H1 (cell line): ENCODE measurements at places on chromosomes 12 and 14. TPM values are rescaled to one million over a fixed set of nuclear protein-coding genes. Genes with fewer than 3 reads are reported as not detected.

- DNase-seq, result no peak
Observed at GRCh38 chr12:78361683-78362082, 502.9 kb upstream of the SYT1 start.

- no peak for DNase-seq
Observed at GRCh38 chr14:97713023-97713422, 915.8 kb downstream of the VRK1 start.

PPP2R3C gene
- 24.6 and 26.7 TPM in 2 replicates for total RNA-seq

- no peak for DNase-seq
Observed at GRCh38 chr12:11347810-11348209, 37.6 kb upstream of the PRB4 start.

DNA sequence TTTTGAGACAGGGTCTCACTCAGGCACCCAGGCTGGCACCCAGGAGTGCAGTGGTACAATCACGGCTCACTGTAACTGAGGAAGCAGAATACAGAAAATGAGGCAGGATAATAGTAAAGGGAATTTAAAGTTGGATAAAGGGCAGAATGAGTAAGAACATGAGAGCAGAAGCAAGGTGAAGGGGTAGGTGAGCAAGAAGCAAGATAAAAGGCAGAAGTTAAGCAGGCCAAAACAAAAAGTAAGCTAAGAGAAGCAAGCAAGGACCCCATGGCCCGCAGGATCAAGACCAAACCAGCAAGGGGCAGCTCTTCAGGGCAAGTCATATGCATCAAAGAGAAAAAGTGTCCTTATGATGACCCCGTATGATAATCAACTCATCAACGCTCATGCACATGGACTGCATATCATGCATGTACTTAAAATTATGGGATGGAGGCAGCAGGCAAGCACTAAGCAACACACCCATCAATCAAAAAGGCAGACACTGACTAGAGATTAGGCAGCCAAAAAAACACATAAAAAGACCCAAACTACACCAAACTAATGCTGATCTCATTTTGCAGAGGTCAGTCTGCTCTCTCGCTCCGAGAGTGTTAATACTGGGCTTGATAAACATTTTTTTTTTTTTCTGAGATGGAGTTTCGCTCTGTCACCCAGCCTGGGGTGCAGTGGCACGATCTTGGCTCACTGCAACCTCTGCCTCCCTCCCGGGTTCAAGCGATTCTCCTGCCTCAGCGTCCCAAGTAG is 11.6 kb downstream of the TIMELESS start:
- no peak for DNase-seq

GRCh38 chr12:68358532-68359485 is 26.6 kb upstream of the MDM1 start:
- DNase-seq, result no peak

MIP gene
- 0.19 TPM in 1 of 2 replicates, not detected in the other for total RNA-seq

GRCh38 chr12:8697120-8697475 is 693 bp upstream of the RIMKLB start:
- no peak for DNase-seq

ADCY4 gene
- 0.35 and 0.69 TPM in 2 replicates for total RNA-seq

GRCh38 chr12:103915306-103915705 is 14.9 kb upstream of the HSP90B1 start:
- DNase-seq, result no peak

GRCh38 chr14:58540749-58541632 is 96.8 kb upstream of the DACT1 start:
- DNase-seq, result no peak

FLVCR2 gene
- 7.1 and 12.9 TPM in 2 replicates for total RNA-seq
